ENCODE measurements at places on chromosomes 12 and 14. TPM values are rescaled to one million over a fixed set of nuclear protein-coding genes. Genes with fewer than 3 reads are reported as not detected.

The KLHL33 gene
- total RNA-seq: not detected

The TGFB3 gene
- total RNA-seq: 0.91 TPM

The PTMS gene
- 56.5 TPM for total RNA-seq

The SLC10A1 gene
- not detected for total RNA-seq

The MUCL1 gene
- total RNA-seq: not detected

The GPRC5A gene
- total RNA-seq: 8.1 TPM

The SYCP3 gene
- 0.50 TPM for total RNA-seq

The FAM90A1 gene
- not detected for total RNA-seq

The CCDC60 gene
- total RNA-seq: not detected

The LALBA gene
- total RNA-seq: not detected

The AKT1 gene
- total RNA-seq: 125 TPM

The UNC79 gene
- 0.12 TPM for total RNA-seq

The CLEC4C gene
- not detected for total RNA-seq

The RXYLT1 gene
- total RNA-seq: 24.1 TPM

The CIROP gene
- total RNA-seq: not detected

The KRT73 gene
- total RNA-seq: not detected

The CYP27B1 gene
- 6.2 TPM for total RNA-seq

The FERMT2 gene
- total RNA-seq: 86.0 TPM

The KRT82 gene
- total RNA-seq: not detected

The HOXC9 gene
- 5.1 TPM for total RNA-seq

The BAZ2A gene
- 89.3 TPM for total RNA-seq

The PSMC6 gene
- total RNA-seq: 57.0 TPM

The SLC7A8 gene
- total RNA-seq: 25.3 TPM

The BATF gene
- total RNA-seq: not detected
